ENCODE measurements at places on chromosomes 11 and 22.

- DNase-seq, result peak; percentile 3
These were observed 618.7 kb upstream of the CADM1 start for GRCh38 chr11:116122697-116123472.

- DNase-seq, result peak; percentile 69
These were observed 557 bp downstream of the PACSIN2 start for GRCh38 chr22:43014316-43014868.

GRCh38 chr22:39466228-39467006 is 9.6 kb downstream of the MGAT3 start:
- no peak for DNase-seq

DNA sequence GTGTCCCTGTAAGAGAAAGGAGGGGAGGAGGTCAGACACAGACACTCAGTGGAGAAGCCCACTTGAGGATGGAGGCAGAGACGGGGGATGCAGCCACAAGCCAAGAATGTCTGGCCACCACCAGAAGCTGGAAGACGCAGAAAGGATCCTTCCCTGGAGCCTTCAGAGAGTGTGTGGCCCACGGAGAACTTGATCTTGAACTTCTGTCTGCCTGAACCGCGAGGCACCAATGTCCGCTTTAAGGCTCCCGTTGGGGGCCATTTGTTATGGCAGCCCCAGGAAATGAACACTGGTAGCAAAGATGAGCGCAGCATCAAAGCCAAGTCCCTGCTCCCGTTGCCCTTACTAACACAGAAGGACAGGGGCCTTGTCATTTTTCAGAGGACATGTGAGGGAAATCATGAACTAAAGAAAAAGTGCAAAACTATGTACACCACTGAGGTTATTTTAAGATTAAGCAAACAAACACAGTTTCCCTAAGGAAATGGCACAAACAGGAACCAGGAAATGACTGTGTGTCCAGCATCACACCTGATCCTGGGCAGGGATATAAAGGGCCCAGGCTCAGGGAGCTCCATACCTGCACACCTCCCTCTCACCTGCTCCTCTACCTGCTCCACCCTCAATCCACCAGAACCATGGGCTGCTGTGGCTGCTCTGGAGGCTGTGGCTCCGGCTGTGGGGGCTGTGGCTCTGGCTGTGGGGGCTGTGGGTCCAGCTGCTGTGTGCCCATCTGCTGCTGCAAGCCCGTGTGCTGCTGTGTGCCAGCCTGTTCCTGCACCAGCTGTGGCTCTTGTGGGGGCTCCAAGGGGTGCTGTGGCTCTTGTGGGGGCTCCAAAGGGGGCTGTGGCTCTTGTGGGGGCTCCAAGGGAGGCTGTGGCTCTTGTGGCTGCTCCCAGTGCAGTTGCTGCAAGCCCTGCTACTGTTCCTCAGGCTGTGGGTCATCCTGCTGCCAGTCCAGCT is at the start of gene KRTAP5-6:
KRTAP5-6 (plus strand) TSS at position 588 of the 963 bp plus-strand sequence; CDS start at position 639, 51 bp downstream.
- DNase-seq, result peak; percentile 10

- no peak for DNase-seq
These were observed 244.2 kb downstream of the NTM start for GRCh38 chr11:131614631-131615030.

DNA sequence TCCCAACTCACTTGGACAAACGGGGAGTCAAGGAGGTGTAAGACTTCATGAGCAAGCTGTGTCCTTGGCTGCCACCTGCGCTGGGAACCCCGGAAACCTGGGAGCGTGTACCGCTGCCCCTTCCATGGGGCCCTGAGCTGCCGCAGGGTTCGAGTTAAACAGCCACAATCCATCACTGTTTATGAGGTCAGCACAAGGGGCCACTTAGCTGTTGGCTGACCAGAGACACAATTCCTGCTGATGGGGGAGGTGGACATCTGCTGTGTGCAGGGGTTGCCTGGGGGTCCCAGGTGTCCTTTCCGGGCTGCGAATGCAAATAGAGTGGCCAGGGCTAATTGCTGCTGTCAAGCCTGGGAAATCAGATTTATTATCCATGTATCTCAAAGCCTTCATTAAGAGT is 549.3 kb downstream of the BRD1 start:
- no peak for DNase-seq

GRCh38 chr11:12534549-12534948 is 139.7 kb upstream of the TEAD1 start:
- DNase-seq, result no peak

DNA sequence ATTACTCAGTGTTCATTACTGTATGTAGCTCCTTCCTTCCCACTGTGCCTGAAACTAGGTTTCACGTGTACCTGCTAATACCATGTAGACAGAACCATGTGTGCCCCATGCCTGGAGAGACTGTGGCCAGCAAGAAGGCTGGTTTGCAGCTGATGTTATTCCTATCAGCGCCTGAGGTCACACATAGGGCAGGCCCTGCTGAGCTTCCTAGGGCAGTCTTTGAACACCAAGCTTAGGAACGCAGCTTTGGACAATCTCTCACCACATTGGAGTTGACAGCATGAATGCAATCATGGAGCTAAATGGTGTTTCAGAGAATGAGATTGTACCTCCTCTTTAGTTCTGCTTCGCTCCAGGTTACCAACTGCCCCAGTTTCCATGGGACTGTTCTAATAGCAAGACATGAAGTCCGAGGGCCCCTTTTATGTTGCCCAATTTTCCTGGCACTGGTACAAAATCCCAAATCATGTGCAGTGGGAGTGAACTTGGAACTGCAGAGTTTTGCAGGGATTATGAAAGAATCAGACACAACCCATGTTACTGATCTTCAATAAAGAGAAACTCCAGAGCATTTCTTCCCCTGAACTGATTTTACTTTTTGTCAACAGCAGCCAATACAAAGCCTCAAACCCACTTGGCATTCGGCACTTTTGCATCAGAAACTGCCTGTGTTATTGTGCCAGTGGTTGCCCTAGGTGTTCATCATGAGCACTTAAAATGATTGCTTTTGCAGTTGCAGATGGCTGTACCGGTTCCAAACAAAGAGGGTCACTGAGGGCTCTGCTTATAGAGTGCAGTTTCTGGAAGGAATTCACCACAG is 154.2 kb upstream of the TTC12 start:
- DNase-seq, result peak; percentile 23

DNA sequence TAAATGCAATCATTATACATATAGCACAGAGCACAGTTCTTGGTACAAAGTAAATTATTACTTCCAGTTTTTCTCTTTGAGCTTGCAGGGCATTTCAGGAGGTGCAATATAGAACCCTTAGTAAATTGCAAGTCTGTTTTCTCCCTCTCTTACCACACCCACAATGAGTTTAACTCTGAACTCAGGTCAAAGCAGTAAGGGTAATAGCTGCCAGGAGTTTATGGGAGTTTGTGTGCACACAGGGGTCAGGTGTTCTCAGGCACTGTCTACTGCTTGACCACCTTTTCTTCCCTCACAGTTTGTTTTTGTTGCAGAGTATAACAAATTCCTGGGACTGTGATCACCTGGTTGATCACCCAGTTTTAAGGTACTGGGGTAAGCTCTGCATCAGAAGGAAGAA is 478.5 kb upstream of the TENM4 start:
- DNase-seq, result peak; percentile 24

GRCh38 chr11:2305788-2306451 is 4.1 kb downstream of the TSPAN32 start:
- DNase-seq, result no peak

GRCh38 chr11:115334932-115335788 is 169.1 kb downstream of the CADM1 start:
- DNase-seq, result no peak

GRCh38 chr11:88384004-88384668 is 46.6 kb upstream of the CTSC start:
- DNase-seq, result no peak

GRCh38 chr22:49005557-49005956 is 822.1 kb downstream of the BRD1 start:
- peak; percentile 9 for DNase-seq

GRCh38 chr11:9535189-9535781 is 38.2 kb upstream of the WEE1 start:
- peak; percentile 84 for DNase-seq

- DNase-seq, result no peak
These were observed 10.9 kb downstream of the PDGFB start for GRCh38 chr22:39233710-39234471.

- no peak for DNase-seq
These were observed 63.2 kb upstream of the BIRC3 start for GRCh38 chr11:102254047-102254446.

- DNase-seq, result peak; percentile 84
These were observed 17.7 kb upstream of the THRSP start for GRCh38 chr11:78045851-78046485.

DNA sequence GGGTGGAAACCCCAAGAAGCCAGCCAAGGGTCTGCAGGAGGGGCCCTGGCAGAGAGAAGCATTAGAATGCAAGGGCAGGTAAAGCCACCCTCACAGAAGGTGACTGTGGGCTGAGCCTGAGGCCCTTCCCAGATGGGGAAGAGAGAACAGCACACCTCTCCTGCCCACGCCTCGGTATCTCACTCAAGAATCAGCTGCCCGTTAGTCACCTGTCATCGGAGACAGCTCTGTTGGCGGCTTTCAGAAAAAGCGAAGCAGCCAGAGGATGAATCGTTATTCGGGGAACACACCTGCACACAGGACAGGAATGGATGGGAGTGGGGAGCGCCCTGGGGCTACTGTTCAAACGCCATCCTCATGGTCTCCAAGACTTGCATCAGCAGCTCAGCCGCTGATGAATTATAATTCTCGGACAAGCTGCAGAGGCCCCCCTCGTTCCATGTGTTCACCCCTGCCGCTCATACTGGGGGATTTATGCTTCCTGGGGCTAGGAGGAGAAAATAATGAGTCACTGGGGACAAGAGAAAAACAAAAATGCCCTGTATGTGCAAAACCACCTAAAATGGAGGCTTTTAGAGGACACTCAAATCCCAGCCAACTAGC is 21.6 kb upstream of the TMA7B start:
- DNase-seq, result no peak

DNA sequence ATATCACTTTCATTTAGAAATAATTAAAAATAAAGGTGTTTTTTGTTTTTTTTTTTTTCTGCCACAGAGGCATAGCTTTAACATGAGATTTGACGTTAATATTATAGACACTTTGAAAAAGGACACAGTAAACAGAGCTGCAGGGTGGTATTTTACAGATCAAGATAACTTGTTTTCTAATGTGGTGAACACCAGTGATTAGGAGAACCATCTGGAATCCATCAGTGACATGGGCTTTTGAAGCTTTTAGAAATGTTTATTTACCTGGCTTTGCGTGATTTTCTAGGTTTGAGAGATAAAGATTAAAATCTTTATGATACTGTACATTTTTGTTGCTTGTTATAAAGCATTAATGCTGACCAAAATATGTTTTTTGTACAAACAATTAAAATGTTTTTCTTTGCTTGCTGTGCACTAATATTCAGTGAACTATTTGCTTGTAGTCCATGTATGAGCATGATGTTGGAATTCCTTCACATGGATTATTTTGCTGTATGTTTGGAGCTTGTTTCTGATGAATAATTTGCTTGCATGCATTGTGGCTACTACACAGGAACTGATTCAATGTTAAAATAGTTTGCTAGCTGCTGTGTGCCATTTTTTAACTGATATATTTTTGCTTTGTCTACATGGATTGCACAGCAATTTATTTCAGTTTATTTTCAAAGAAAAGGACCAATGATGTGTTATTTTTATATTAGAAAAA is 352.1 kb upstream of the NARS2 start:
- DNase-seq, result no peak

- DNase-seq, result no peak
These were observed 39.1 kb downstream of the SLC35F2 start for GRCh38 chr11:107819361-107820014.

DNA sequence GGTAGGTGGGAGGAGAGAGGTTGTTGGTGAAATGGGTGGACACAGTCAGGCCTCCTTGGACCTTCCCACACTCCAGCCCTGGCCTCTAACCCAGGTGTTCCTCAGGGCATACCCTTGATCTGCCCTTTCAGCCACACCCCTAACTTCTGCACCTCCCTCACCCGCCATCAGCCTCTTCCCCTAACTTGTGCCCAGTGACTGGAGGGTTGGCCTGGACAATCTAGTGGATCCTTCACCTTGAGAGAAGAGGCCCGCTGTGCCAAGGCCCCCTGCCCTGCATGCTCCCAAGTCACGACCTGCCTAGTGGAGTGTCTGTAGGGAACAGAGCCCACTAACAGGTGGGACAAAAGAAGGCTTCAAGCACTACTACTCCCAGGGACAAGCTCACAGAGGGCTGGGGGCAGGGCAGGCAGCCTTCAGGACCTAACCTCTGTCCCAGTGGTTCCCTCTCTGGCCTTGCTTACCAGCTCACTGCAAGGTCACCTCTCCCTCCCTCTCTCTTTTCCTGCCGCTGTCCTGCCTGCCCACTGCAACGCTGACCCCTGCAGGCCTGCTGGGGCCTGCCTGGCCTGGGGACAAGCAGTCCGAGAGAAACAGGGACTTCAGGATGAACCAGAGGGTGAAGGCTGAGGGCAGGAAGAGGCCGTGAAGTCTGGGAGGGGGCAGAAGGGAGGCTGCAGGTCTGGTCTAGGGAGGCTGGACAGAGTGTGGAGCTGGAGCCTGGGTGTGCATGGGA is 3.3 kb downstream of the SYT7 start:
- no peak for DNase-seq

- DNase-seq, result no peak
These were observed 931.0 kb downstream of the NTM start for GRCh38 chr11:132301465-132301864.

DNA sequence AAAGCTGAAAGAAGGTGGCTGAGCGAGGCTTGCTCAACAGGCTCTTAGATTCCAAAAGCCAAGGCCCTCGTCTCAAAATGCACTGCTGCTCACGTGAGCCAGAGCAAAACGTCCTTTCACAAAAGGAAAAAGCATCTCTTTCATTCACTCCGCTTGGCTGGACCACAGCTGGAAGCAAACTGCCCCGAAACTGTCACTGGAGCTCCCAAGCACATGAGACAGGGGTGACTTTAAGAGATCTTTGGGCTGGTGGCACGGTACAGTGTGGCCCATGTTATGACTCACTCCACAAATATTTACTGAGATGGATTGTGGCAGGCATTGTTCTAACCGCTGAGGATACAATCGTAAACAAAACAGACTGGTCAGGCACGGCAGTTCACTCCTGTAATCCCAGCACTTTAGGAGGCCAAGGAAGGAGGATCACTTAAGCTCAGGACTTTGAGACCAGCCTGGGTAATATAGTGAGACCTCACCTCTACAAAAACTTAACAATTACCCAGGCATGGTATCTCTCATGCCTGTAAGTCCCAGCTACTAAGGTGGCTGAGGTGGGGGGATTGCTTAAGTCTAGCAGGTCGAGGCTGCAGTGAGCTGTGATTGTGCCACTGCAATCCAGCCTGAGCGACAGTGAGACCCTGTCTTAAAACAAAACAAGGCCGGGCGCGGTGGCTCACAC is 3.6 kb downstream of the PLA2G6 start:
- DNase-seq, result peak; percentile 67

GRCh38 chr22:46043339-46043738 is 66.4 kb upstream of the WNT7B start:
- no peak for DNase-seq

GRCh38 chr11:119692540-119692820 is 36.5 kb downstream of the NECTIN1 start:
- no peak for DNase-seq

- no peak for DNase-seq
These were observed 7.7 kb downstream of the TOM1 start for GRCh38 chr22:35307372-35307771.

Data from colonic mucosa (tissue), 4 donors.